ENCODE measurements at places on chromosomes 12 and 14.
A peak's percentile ranks its signal among the peaks of the same experiment; 100 is the strongest.

GRCh38 chr12:98686603-98687002, 41.5 kb downstream of the APAF1 start:
- no peak for DNase-seq

GRCh38 chr12:9948606-9949296, 16.6 kb upstream of the CLEC2A start:
- no peak for DNase-seq

- DNase-seq, result no peak
Observed at GRCh38 chr12:56165369-56165768, 7.2 kb downstream of the MYL6 start.

DNA sequence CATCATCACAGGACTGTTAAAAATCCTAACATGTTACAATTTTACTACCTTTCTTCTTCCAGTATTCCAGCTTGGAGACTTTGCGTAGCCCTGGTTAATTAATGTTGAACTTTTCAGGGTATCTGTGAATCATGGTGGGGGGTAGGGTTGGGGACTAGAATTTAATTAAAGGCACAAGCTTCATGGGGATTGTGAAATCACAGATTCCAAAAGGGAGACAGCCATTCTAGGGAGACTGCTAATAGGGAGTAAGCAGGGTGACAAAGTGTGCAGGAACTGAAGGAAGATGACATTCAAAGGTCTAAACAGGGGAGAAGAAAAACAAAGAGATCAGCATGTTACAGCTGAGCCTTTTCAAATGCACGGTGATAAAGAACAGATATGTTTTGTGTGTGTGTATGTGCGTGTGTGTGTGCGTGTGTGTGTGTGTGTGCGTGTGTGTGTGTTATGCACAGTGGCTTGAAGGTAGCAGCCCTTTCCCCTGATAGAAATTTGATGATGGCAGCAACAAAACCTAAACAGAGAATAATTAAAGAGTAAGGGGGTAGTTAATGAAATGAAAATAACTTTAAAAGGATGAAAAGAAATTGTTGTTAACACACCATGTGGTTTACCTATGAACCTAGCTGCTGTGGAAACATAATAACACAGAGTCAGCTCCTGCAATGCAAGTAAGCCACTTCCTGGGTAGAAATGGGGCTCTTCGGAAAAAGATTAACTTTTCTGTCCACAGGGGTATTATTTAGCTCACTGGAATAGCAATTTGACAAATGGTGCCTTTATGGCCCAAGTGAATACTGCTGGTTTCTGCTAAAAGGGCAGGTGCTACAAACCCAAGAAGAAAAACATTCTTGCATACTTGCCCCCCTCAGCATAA, 581.7 kb downstream of the DIO2 start:
- no peak for DNase-seq

GRCh38 chr12:106109168-106109910, 29.4 kb downstream of the NUAK1 start:
- DNase-seq, result no peak

DNA sequence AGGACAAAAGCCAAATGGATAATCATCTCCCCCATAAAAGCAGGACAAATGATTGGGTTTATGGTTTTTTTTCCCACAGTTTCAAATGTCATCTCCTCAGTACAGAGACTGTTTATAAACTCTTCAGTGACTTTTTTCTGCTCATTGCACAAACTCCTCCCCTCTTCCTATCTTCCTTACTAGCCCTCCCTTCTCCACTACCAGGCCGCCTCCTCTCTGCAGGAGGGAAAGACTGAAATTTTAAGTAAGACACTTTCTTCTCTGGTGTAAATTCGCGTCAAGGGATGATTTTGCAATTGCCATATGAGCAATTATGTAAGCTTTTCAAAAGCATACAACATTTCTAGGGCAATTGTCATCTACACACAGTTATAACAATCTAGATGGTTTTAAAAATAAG, 37.0 kb downstream of the BTG1 start:
- no peak for DNase-seq

DNA sequence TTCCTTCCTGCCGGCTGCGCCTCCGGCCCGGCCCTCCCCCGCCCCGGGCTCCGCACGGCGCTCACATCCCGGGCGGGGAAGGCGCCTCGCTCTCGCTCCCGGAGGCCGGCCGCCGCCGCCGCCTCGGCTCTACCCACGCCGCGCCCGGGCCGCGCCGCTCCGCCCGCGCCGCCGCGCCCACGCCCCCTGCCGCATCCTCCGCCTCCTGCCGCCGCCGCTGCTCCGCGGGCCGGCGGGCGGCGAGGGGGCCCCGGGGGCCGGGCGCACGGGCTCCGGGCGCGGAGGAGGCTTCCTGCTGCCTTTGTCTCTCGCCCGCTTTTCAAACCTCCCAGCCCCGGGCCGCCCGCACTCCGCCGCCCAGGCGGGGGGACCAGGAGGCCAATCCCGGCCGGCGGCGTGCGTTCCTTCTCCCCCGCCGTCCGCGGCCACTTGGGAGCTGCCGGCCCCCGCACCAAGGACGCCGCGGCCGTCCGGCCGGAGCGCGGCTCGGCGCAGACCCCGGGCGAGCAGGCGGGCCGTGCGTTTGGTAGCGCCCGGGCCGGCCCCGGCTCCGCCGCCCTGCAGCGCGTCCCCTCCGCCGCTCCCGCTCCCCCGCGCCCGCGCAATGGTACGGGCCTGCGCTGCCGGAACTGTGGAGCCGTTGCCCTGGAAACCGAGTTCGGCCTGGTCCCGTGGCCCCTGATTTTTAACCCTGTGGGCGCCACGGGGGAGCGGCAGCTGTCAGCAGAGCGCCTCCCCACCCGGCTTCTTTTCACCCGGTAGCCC, at the start of gene FBXL14:
Gene FBXL14 (minus strand): TSS at position 321 of the 765 bp plus-strand sequence. CDS start 515 bp downstream, outside the sequence.
- DNase-seq, result peak; percentile 92

GRCh38 chr12:452667-453210, 7.0 kb upstream of the B4GALNT3 start:
- peak; percentile 85 for DNase-seq

DNA sequence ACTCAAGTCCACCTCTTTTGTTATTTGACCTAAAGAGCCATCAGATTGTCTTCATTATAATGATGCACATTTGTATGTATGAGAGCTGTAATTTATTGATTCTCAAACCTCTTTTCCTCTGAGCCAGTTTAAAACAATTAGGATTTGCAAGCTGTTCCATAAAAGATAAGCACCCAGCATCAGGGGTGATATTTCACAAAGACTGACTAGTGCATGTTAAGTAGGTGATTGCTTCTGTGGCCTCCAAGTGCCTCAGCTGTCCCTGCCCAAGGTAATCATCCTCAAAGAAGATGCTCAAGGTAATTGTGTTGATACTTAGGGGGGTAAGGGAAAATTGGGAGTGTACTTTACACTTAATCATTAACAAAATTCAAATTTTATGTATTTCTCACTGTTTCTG, 18.2 kb downstream of the CEP128 start:
- no peak for DNase-seq

GRCh38 chr12:68896881-68897540, 36.0 kb downstream of the CPM start:
- DNase-seq, result no peak

- peak; percentile 56 for DNase-seq
Observed at GRCh38 chr14:103074729-103075367, 9.2 kb upstream of the LBHD2 start.

DNA sequence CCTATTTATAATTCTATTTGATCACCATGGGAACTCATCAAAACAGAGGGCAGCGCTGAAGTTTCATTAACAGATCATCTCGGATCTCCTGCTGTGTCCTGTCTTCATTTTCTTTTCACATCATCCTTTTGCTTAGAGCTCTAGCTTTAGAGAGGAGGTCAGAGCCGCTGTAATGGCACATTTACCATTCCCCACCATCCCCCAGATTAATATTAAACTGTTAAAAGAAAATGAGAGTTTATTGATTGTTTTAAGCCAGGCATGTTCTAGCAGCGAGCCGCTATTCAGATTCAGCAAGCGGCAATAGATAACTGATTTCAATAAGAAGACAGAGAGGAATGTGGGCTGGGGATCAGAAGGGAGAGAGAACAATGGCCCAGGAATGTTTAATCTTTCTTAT, 308.8 kb downstream of the EGLN3 start:
- no peak for DNase-seq

DNA sequence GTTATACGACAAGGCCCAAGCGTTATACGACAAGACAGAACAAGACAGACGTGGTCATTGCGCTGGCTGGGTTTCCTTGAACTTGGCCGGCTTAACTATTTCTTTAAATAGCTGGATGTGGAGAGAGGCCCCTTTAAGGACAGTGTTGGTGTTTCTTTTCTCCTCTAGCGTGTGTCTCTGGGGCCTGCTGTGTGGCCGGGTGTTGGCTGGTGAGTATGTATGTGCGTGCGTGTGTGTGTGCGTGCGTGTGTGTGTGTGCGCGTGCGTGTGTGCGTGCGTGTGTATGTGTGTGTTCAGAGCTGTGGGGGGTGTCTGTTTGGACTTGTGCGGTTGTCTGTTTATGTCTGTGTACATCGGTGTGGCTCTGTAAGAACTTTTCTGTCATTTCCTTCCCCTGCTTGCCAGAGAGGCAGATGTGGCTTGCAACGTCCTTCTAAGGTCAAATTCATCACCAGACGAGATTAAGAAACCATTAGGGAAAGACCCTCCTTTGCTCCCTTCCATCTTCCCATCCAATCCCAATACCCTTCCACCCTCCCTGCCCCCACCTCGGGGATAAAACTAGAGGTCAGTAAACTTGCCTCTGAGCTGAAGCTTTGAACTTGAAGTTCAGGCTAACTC, 78.6 kb upstream of the TBX3 start:
- no peak for DNase-seq

GRCh38 chr14:104582662-104583061, 3.1 kb downstream of the C14orf180 start:
- no peak for DNase-seq

DNA sequence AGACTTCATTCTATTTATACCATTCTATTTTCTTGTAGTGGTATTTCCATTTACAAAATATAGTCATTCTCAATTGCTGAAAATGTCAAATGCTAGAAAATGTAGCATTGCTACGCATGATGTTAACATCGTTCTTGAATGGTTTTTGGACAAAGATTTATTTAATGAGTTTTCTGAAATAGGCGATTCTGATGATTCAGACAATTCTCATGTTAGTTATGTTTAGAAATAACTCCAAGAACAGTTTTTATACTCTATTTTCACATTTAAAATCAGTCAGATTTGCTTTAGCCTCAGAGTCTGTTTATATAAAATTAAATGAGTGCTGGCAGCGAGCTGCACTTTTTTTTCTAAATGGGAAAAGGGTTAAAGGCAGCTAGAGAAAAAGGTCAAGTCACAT, 414.8 kb upstream of the MGAT4C start:
- DNase-seq, result no peak

- peak; percentile 5 for DNase-seq
Observed at GRCh38 chr14:69483765-69484443, 624 bp upstream of the PLEKHD1 start.

DNA sequence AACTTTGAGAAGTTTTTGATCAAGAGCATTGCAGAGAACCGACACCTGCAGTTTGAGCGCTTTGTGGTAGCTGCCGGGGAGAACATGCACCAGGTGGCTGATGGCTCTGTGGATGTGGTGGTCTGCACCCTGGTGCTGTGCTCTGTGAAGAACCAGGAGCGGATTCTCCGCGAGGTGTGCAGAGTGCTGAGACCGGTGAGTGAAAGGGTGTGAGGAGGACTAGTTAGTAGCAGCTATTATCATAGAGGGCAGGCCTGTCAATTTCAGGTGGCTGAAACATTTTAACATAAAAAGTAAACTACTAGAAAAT, 27.0 kb upstream of the HIGD1C start:
- peak; percentile 25 for DNase-seq

DNA sequence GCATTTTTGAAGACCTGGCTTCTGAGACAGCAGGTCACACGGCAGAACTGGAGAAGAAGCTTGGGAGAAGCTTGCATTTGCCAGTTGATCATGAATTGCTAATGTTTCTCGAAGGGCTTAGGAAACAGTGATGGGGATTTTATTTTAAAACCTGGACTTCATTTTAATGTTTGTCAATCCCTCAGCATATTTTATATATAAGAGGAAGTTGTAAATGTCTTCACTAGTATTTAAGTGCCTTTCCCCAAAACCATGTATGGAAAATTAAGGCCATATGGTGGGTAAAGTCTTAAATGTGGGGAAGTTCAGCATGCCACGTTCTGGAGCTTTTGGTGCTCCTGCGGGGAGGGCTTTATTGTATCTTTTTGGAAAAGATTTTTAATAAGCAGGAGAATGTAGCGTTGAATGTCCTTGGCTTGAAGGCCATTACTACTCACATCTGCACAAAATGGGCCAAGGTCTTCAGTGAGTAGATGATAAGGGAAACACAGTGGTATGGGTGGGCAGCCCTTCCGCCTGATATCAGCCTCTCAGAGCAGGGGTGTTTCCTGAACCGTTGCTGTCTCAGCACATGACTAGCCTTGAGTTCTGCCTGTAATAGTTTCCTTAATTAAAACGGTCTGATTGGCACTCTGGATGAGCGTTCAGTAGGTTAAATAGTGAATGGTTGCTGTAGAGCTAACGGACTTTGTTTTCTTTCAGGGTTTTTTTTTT, 511.4 kb downstream of the PCNX1 start:
- no peak for DNase-seq

- no peak for DNase-seq
Observed at GRCh38 chr14:71336489-71337192, 429.4 kb downstream of the PCNX1 start.

Measured in stimulated activated naive CD8-positive, alpha-beta T cell treated with anti-CD3 and anti-CD28 coated beads, Interleukin-15, Interleukin-2, amounts not matched to agents 100 U/mL and 50 U/mL, for 24 hours (primary cell).